Frontal cortex (tissue), 4 donors: ENCODE measurements at places on chromosomes 3 and 15. TPM values are rescaled to one million over a fixed set of nuclear protein-coding genes. Genes with fewer than 3 reads are reported as not detected.

GRCh38 chr3:160409812-160410610 lies 10.6 kb downstream of the SMC4 start:
- DNase-seq, result no peak

GATA2 gene
- 0.41 TPM for total RNA-seq

DNA sequence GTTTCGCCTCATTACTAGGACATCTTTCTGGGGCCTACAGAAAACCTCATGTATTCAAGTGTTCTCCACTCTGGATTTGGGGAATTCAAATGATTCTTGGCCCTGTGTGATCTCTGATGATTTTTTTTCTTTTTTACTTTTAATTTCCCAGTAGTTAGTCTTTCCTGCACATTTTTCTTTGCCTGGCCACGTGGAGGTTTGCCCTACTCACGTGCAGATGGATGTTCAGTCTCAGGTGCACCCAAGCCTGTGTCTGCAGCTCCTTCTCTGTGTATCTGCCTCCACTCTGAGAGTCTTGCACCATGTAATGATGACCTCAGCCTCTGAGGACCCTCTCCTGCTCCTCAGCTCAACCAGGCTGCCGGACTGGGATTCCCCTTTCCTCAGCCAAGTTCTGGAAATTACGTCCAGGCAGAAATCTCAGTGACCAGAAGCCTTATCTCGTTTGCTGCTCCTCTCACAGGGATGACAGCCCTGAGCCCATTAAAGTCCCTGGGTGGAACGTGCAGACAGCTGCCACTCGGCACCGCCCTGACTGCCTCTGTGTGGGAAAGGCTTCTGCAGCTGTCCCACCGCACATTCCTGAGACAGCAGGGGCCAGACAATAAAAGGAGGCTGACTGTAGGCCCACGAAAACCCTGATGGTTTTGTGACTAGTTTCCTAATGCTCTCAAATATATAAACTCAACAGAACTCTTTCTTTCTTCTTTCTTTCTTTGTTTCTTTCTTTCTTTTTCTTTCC lies 31.4 kb upstream of the GABRB3 start:
- DNase-seq, result no peak

- DNase-seq, result no peak
Observed at GRCh38 chr3:141392416-141392815, 24.1 kb downstream of the ZBTB38 start.

DNA sequence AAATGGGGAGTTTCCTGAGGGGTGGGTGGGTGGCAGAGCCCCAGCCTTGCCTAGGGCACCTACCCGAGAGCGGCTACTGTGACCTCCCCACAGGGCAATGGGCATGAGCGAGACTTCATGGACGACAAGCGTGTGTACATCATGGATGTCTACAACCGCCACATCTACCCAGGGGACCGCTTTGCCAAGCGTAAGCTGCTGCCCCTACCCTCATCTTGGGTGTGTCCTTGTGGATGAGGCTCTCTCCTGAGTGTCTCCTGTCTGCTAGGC lies 22.6 kb downstream of the HDAC11 start:
- no peak for DNase-seq

DNA sequence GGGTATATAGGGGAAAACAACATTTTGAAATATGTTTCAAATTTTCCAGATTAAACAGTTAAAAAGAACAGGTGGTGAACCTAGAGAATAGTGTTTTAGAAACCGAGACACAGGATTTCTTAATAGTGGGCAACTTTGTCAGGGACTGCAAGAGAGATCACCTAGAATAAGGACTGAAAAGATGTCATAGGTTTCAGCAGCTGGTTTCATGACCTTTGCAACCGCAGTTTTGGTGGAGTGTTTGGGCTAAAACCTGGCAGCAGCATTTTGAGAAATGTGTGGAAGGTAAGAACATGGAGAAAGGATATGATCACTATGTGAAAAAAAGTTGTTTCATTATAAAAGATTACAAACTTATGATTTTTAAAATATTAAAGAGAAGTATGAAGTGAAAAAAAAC lies 34.9 kb downstream of the PRKCI start:
- no peak for DNase-seq

GRCh38 chr15:75916978-75917377 lies 13.3 kb downstream of the FBXO22 start:
- DNase-seq, result no peak

GRCh38 chr15:72515591-72516389 lies 41.7 kb downstream of the ARIH1 start:
- no peak for DNase-seq
